ENCODE measurements at places on chromosomes 2 and 18.

DNA sequence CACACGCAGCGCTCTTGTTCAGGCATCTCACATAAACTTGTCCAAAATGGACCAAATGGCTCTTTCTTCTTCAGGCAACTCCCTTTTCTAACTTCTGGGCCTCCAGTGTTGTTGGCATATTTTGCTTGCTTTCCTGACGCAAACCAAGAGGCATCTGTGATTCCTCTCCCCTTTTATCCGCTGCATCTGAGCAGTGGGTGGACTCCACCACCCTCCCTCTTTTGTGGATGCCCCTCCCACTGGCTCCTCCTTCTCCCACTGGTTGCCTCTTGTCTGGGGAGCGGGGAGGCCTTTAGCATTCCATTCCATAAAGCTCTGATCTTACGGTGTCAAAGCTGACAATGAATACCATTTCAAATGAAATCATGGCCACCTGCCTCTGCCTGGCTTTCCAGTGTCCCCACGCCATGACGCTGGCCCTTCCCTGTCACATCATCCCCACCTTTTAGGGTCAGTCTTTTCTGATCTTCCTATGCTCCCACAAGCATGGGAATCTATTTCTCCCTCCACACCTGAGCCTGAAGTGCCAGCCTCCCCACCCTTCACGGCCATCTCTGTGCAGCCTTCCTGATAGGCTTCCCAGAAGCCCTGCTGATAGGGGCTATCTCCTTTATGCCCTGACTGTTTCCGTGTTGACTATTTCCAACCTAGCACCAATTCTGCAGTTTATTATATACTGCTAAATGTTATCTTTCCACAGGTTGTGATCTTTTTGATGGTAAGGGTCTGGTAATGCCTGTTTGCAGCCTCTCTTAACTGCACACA, 51.5 kb downstream of the RPL37A start:
- no peak for DNase-seq

DNA sequence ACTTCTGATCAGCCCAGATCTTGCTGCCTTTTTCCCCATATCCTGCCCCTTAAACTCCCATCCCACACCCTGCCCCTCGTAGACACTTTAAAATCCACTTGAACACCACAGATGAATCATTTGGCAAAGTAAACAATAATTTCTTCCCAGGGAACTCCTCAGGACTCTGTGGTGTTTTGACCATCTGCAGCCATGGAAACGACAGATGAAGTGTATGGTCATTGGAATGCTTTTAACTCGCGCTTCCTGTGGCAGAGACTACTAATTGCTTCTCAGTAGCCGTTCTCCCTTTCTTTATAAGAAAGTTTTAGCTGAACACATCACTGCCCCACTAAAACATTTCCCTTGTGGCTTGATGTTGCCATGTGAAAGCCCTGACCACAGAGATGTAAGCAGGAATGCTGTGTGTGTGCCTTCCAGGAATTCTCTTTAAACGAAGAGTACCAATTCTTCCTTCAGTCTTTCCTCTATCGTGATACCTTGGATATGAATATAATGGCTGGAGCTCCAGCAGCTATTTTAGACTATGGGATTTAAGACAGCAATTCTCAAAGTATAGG, 92.7 kb upstream of the PARD3B start:
- peak; percentile 59 for DNase-seq

DNA sequence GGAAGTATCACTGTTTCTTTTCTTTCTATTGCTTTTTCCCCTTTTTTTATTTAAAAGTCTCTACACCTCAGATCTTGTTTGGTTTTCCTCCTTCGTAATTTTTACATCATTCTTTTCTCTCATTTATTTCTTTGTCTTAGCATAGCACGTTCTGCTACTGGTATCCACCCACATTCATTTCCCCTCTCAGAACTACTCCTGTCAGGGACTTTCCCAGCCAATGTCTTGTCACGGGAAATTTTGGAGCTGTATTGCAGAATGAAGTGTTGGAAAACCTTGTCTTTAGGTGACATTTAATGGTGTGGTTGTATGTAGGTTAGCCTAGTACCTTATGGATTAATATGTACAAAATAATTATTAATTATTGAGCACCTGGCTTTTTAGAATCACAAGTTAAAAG, 34.0 kb downstream of the TTLL4 start:
- DNase-seq, result no peak

DNA sequence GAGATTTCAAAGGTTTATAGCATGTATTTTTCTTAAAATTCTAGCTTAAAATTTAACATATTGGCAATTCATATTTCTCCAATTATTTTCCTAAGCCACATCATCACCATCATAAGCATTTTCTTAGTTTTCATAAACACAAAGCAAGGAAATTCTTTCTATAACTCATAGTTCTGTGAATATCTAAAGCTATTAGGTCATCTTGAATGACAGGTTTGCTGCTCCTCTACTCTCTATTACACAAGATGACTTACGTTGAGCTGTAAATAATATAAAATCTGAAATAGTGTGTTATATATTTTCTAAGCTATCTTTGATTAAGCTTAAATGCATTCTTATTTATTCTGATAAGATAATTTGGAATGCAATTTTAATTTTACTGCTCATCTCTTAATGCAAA, 984.6 kb upstream of the CNTNAP5 start:
- DNase-seq, result no peak
